ENCODE measurements at places on chromosomes 4 and X.

DNA sequence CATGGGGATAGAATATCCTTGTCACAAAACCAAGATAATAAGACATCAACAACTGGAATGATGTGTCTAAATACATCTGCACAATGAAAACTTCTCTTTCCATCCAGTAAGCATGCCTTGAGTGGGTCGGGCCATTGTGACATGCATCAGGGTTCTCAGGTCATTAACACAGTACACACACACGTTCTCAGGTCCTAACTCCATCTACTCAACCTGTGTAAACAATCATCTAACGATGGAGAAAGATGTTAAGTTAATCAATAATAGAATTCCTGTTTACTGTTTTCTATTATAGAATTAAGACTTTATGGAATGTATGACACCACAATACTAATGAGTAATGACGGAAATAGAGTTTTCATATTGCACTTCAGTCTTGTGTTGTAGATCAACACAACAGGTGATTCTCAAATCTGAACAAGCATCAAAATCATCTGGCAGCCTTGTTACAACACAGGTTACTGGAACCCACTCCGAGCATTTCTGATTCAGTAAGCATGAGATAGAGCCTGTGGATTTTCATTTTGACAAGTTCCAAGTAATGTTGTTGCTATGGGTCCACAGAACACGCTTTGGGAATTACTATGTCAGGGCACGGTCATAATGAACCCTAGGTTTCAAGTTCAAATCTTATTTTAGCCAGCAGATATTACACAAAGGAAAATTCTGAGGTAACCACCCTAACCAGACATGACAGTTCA lies 315.8 kb upstream of the TEX13C start:
- no peak for DNase-seq

DNA sequence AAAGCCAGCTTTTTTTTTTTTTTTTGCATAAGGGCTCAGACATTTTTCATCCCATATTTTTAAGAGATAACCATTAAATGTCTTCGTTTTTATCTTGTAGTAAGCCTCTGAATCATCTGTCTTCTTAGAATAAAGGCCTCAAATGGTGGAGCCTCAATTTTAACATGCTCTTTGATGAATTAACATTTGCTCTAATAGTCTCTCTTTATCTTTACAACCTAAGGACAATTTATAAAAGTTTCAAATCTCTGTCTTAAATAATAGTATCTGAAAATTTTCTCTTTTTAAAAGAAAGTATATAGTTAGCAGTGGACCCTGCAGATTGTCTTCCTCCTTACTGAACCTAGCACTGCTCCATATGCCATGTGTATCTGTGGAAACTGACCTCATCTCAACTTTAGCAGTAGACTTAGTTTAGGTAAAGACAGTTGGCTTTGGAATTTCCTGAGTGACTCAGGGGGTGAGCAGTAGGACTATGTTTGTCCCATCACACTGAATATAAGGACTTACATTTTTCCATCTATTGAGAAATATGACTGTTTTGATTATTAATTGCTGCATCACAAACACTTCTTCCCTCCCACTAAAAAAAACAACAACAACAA lies 1658.0 kb downstream of the STIM2 start:
- peak; percentile 3 for DNase-seq

- DNase-seq: no peak
These were observed 13.0 kb downstream of the SEPTIN11 start for GRCh38 chr4:76962406-76963130.

DNA sequence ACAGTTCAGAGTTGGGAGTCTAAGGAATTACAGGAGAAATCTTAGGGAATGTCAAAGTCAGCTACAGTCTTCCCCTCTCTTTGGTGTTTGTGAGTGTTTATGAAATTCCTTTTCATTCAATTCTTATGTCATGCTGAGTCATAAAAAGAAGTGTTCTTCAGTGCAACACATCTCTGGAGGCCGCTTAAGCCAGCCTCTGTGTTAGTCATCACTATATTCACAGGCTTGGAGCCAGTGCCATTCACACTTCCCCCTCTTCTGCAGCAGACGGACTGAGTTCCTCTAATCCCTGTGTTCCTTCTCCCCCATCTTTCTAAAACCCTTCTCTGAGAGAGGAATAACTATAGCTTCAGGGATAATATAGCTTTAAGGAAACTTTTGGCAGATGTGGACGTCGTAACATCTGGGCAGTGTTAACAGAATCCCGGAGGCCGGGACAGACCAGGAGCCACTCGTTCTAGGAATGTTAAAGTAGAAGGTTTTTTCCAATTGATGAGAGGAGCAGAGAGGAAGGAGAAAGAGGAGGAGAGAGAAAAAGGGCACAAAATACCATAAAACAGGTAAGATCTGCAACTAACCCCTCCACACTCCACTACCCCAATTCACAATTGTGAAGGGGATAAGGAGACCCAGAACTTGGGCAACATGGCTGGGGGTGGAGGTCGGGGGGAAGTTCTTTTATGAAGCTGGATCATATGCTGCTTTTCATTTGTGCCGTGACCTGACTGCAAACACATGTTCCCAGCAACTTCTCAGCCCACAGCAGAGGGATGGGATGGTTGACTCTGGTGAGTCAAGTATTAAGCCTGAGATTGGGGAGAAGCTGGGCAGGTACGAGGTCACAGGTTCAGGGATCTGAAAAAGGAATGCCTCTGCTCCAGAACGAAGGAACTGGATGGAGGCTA lies at the start of gene SRPX2:
Gene SRPX2 (plus strand): TSS at position 244 of the 905 bp plus-strand sequence. CDS start 2,124 bp downstream, outside the sequence.
- peak; percentile 90 for DNase-seq

- DNase-seq: no peak
These were observed 1.7 kb downstream of the NUDT10 start for GRCh38 chrX:51334276-51334675.

DNA sequence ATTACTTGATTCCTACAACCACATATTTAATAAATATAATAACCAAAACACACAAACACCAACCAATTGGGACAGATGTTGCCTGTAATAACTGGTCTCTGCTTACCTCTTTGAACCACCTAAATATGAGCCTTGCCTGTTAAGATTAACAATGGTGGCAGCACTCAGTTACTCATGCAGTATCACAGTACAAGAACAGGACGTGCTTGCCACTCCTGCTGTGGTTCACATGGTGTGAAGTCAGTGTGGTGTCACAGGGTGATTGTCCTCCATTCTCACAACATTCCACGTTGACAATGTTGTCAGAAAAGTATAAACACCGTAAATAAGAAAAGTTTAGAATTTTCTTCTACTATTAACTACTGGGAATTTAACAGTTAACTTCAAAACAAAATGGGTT lies 365.0 kb downstream of the PPP3CA start:
- peak; percentile 50 for DNase-seq

DNA sequence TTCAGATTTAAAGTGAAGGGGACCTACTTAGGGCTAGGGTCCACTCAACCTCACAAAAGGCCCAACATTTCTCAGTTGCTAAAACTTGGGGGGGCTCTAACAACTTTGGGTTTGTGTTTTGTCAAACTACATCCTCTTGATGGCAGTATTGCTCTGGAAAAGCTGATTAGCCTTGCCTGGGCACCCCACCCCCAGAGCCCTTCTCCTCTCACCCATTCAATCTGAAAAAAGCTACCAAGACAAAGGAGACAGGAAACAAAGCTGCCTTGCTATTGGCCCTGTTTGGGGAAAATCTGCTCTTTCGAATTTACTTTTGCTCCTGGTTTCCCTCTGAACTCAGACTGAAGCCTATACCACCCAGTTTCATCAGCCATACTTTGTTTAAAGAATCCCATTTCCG lies 195.2 kb upstream of the STK26 start:
- peak; percentile 43 for DNase-seq

DNA sequence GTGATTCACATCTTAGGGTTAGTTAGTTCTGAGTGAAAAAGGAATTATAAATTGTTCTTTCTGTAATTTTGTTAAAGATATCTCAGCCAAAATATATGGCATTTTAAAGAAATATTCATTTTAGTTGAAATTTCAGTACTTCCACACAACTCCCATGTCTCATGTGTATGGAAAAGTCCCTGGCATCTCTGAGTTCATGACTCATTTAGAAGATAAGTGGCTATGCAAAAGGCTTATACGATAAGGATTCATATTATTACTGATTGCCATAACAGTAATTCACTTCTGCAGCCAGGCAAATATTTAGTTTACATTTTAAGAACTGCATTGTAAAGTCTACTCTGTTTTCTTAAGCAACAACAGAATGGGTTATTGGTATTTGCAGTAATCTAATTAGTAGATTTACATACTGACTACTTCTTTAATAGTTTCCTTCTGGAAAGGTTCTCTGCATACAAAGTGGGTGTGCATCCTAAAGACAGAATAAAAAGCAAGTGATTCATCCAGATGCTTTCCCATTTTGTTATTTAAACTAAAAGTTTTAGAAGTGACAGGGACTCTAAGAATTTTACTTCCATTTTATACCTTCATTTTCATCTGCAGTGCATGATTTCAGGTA lies 682.4 kb upstream of the PABPC4L start:
- no peak for DNase-seq

- DNase-seq: peak; percentile 29
These were observed 16.2 kb upstream of the SCRG1 start for GRCh38 chr4:173415092-173415491.

DNA sequence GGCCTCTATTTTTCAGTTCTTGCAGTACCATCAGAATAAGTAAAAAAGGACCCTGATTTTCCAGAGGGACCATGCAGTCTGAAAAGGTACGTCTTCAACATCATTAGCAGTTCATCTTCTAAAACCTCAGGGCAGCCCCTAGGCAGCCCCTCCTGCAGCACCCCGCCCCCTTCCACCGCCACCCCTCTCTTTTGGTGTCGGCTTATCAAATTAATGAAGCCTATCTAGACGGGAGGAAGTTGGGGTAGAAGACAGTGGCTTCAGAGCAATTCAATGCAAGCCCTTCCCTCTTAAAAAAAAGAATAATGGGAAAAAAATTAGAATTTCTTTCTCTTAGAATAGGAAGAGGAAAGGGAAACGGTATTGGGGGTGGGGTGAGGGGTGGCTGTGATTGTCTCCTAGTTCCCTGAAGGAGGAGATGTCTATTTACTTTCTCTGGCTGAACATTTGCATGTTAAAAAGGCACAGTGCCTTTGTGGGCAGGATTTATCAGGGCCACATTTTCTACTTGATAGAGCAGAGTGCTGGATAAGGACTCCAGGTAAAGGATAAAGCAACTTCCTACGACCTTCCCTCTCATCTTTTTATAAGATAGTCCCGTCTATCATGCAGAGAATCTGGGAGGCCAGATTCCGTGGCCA lies 159.4 kb downstream of the MGST2 start:
- no peak for DNase-seq

DNA sequence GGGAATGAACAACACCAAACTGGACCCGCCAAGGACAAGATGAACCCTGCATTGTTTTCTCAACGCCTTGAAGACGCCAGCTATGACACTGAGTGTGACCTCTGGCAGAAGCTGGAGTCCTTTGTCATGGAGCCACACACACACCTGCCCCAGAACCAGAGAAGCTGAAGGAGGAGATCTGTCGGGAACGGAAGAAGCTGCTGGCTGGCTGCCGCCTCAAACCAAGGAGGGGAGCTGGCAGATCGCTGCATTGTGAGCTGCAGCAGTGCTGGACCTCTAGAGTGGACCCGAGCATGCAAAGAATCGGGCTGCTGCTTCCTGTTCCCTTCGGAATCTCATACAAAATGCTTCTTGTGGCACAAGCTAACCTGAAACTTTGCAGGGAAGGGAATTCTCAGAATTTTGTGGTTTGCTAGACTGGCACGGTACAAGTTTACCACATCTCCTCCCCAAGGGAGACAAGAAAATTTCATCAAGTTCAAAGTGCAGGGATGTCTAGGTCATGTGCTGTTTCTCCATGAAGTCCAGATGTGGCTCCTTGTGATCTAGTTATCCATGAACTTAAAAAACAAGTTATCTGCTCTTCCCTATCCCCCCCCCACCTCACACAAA lies 23.4 kb upstream of the GLRB start:
- DNase-seq: no peak

DNA sequence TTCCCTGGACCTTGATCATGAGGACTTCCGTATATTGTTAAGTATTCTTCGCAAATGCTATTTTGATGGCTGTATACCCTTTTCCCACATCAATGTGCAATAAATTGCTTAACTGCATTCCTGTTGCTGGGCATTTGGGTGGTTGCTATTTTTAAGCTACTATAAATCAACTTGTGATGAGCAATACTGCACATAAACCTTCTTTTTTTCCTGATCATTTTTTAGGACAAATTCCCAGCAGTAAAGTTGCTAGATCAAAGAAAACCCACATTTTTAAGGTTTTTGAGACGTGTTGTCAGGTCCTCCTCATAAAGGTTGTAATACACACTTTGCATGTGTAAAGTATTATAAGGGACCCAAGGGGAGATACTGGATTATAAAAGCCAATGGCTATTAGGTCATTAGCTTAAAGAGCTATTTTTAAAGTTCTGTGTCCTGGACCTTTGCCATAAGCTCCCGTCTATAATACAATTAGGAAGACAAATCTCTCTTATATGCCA lies 35.6 kb downstream of the LIMCH1 start:
- DNase-seq: no peak

DNA sequence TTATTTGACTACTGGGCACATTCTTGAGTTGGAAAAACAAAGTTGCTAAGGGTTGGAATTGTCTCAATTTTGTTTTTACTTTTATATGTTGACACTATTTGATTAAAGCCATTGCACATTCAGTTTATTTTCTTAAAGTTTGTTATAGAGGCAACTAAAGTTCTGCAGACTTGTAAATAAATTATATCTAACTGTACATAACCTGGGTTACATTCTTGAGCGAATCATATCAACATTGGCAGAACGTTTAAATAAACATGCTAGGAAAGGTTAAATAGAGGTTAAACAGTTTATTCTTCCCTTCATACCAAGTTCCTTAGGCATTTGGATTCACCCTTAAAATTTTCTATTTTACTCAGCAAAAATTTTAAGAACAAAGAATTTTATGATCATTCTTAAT lies 74.5 kb downstream of the UCHL1 start:
- no peak for DNase-seq

DNA sequence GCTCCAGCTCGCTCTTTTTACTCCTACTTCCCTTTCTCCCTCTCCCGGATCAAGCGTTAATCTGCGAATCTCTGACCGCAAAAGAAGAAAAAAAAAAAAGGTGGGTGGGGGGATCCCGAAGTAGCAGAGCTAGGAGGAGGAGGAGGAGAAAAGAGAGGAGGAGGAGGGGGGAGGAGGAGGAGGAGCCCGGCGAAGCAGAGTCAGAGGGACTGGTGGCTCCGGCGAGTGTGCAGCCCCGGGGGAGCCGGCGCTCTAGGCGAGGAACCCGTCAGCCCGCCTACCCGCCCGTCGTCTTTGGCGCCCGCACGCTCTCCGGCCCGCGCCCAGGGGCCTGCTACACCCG lies at the start of gene NHSL2:
Gene NHSL2 (plus strand): TSS at position 203 of the 343 bp plus-strand sequence.
- no peak for DNase-seq

- DNase-seq: peak; percentile 53
These were observed 15.9 kb downstream of the PPA2 start for GRCh38 chr4:105458001-105458400.

DNA sequence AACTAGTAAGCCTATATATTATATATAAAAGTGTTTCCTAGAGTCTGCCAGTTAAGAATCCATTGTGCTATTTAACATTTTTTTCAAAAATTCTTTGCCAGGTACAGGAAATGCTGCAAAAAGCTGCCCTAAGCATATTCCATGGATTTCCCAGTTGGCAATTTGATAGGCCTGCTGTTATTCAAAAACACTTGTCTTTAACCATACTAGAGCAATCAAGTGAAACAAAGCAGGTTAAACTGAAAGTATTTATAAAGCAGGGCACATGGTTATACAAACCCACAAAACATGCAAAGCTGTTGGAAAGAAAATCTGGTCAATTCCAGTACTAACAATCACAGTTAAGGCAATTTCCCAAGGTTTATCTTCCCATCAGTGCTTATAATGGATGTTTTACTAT lies 159.9 kb downstream of the UNC5C start:
- no peak for DNase-seq

All from cardiac fibroblast (primary cell).